ENCODE measurements at places on chromosomes 16 and 17.

GRCh38 chr16:26816885-26817571 lies 249.7 kb upstream of the C16orf82 start:
- DNase-seq = no peak

DNA sequence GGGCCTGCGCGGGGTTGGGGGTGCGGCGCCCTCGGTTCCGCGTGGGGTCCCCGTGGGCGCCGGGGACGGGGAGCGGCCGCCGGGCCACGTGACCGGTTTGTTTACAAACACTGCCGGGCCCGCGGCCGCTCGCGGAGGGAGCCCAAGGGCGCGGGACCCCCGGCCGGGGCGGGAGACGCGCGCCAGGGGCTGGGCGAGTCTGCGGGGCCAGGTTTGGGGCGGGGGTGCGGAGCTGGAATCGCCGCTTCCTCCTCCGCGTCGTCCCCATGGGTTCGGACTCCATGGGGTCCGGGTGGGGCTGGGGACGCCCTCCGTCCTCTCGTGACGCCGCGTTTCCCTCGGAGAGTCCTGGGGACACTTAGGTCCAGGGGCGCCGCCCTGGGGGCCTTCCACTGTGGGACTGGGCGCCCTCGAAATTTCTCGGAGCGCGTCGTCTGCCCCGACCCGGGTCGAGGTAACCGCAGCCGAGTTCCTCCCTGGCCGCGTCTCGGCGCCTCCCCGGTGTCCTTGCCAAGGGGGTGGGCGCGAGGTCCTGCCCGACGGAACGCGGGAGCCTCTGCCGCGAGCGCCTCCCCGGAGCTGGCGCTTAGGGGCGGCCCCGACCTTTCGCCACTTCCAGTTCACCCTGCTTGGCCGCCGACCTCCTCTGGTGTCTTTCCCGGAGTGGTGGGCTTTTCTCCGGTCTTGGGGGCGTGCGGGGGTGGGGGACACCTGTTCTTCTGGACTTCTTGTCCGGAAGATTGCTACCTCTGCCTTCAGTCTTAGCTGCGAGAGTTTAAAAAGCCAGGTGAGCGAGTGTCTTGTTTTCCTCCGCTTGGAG lies 684 bp downstream of the YPEL2 start:
- no peak for DNase-seq

- DNase-seq = no peak
These were observed 6.5 kb upstream of the SDK2 start for GRCh38 chr17:73650617-73651200.

GRCh38 chr17:17398943-17399926 lies 77.6 kb upstream of the MED9 start:
- DNase-seq = no peak

- peak; percentile 58 for DNase-seq
These were observed 1.8 kb downstream of the SLC12A4 start for GRCh38 chr16:67966549-67967182.

GRCh38 chr17:59972778-59973177 lies 8.2 kb upstream of the RNFT1 start:
- no peak for DNase-seq

- DNase-seq = no peak
These were observed 5.3 kb downstream of the CEP131 start for GRCh38 chr17:81217491-81217890.

DNA sequence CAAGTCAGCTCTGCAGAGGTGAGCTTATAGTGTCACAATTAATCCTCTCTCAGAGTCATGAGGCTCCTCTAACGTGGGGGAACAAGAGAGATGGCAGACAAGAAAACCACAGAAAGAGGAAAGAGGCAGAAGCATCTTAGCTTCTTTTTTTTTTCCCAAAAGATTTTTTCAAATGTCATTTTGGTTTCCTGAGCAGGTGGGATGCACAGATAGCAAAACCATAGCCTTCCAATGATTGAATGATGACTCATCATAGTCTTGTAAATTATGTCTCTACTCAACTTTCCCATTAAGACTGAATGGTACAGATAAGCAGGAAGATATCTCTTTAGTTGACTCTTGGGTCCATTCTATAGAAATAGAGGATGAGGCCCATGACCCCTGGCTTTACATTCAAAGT lies 162.8 kb upstream of the ZFHX3 start:
- no peak for DNase-seq

- DNase-seq = no peak
These were observed 54.1 kb upstream of the CNEP1R1 start for GRCh38 chr16:49970797-49971431.

DNA sequence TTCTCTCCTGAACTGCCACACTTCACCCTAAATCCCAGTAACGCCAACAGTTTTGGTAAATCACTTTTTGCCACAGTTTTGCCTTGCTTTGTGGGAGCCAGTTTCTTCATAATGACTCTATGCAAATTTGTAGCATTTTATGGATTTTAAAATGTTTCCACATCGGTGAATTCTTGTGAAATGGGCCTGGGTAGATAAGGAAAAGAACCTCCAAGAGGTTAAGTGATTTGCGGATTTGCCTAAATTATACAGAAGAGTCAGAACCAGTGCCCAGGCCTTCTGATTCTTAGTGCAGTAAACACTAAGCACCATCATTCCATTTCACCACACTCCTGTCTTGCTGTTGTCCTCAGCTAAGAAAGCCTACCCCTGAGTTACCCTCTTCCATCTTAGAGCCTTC lies 17.9 kb downstream of the MINK1 start:
- no peak for DNase-seq

- no peak for DNase-seq
These were observed 1.9 kb downstream of the CIITA start for GRCh38 chr16:10878644-10879501.

Data from epithelial cell of esophagus (primary cell).